Right lung (tissue), 10 donors: ENCODE measurements at places on chromosomes 6 and 20. TPM values are rescaled to one million over a fixed set of nuclear protein-coding genes. Genes with fewer than 3 reads are reported as not detected.

DNA sequence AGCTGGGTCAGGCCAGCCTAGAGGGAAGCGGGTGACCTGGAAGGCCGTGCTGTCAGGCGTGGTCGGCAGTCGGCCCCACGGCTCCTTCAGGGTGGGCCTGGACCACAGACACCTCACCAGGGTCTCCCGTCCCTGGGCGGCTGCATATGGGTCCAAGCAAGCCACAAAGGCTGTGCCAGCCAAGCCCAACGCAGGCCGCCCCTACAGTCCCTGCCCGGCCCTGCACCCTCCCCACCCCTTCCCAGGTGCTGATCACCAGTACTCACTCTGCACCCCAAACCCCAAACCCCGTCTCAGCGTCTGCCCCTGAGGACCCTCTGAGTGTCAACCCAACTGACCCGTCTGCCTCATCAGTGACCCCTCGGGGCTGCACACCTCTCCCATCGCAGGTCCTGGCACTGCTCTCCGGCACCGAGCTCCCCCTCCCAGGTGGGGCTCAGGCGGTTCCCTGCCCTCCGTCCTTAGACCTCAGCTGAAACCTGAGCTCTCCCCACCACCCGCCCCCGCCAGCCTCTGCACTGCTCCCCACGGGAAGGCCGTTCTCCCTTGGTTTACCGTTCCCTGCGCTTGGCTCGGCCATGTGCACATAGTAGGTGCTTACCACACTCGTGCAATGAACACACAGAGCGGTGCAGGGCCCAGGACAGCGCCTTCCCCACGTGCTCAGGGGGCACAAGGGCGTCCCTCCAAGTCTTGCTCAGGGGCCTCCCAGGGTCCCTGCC is 1.5 kb upstream of the PPDPF start:
- no peak for DNase-seq

- no peak for DNase-seq
Measured at GRCh38 chr20:13200767-13201500, 20.1 kb upstream of the ISM1 start.

DNA sequence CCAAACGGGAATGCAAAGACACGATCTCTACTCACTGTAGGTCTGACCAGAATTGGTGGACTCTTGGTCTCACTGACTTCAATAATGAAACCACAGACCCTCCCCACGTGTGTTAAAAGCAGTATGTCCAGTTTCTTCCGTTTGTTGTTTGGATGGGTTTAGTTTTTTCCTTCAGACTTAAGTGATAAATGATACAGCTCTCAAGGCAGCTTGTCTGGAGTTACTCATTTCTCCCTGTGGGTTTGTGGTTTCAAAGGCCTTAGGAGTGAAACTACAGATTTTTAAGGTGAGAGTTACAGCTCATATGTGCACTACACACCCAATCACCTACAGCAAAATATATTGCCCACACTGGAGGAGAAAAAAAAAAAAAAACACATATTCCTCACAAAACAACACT is 86.7 kb upstream of the STMND1 start:
- DNase-seq: no peak

The RAB23 gene
- 26.5 TPM for polyA plus RNA-seq
